ENCODE measurements at places on chromosomes 2 and 18.
A peak's percentile ranks its signal among the peaks of the same experiment; 100 is the strongest.

GRCh38 chr2:11949732-11950523 is 203.5 kb downstream of the LPIN1 start:
- DNase-seq, result no peak

DNA sequence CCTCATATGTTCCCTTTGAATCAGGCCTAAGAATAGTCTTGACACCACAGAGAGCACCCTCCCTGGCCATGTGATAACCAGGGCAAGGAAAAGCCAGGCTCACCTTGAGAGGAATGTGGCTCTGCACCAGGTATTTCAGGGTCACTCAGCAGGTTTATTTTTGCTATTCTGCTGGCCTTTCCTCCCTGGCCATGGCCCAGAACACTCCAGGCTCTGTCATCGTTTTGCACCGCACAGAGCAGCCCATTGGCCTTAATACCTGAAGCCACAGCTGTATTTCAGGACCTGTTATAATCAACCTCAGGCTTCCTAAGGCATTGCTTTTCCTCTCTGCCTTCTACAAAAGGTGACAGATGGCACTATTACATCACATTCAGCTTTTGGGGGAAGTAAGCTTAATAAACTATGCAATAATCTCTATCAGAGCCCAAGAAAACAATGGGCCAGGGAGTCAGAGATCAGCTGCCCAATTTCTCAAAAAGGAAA is 668.3 kb downstream of the IRS1 start:
- DNase-seq, result no peak

DNA sequence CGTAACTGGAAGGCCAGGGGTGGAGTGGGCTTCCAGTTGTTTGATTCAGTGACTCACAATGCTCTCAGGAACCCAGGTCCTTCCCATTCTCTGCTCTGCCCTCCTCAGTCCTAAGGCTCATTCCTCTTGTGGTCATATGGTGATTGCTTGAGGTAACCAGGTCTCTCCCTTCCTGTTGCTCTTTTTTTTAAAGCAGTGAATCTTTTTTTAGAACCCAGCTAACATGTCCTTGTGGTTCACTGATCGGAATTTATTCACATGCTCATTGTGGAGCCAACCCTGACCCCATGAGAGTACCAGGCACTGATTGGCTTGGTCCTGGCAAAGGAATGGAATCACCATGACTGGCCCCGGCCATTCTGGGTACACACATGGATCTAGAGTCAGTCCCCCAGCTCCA is 7.4 kb downstream of the THNSL2 start:
- DNase-seq, result no peak

- DNase-seq, result no peak
These were observed 323.9 kb downstream of the SMAD2 start for GRCh38 chr18:47606526-47606925.

DNA sequence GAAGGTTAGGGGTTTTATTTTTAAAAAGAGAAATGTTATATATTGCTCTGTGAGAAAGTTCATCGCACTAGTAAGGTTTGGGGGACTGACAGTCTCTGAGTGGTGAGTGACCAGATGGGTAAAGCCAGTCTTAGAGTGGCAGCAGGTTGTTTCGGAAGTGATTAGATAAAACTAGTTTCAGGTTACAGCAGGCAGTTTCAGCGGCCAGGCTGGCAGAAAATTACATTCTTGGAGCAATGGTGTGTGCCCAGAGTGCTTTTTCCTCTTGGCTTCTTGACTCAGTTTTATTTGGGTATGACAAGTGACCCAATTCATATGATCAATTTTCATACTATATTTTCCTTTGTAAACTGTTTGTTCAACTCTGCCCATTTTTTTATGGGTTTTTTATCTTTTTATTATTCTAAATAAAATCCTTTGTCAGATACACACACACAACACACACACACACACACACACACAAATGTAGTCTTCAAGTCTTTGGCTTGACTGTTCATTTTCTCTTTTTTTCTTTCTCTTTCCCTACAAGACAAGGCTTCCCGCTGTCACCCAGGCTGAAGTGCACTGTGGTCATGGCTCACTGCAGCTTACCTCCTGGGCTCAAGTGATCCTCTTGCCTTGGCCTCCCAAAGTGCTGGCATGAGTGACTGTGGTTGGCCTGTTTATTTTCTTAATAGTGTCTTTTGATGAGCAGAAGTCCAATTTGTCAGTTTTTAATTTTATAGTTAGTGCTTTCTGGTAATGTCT is 30.9 kb downstream of the RALBP1 start:
- no peak for DNase-seq

DNA sequence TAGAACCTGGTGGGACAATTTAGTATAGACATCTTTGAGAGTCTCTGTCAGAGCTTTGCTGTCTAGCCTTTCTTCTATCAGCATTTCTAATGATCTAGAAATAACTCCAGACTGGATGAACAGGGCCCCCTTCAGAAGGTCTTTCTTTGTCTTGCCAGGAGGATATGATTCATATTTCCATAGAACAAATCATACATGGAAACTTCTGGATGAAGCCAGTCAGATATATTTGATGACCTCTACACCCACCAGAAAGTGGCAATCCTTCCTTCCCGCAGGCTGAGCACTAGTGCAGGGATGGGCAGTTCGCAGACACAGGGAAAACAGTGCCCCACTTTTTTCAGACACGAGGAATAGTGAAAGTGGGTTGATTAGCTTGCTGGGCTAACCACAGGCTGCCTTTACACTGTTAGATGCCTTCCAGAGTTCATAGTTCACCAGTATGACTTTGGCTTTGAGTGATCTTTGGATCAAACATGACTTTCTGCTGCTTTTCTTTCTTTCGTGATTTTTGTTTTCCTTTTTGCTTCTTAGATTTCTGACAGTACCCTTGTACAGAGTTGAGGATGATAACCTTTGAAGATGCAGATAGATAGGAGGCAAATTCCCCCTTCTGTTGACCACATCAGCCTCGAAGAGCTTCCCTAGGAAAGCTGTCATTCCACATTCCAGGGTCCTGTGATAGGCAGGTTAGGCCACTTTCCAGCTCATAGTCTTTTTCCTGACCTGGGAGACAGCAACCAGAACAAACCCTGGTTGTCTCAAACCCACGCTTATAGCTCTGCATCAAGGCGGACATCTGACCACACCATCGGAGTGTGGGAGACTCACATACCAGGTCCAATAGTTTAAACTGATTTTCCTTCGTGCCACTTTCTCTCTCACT is 237.0 kb downstream of the ZNF407 start:
- DNase-seq, result no peak

DNA sequence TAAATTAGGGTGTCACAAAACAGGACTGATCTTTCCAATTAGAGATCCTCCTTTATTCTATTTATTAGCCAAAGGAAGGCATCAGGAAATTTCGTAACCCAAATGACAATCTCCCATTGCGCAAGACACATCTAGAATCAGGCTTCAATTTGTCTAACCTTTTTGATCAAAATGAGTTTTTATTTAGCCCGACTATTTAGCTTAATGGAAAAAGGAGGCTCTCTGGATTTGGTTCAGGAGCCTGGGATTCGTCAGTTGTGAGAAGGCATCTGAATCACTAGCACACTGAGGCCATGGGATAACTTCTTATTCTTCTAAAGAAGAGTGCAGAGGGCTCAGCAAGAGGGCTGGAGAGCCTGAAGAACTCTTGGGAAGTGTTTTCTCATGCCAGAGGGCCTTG is 332.1 kb upstream of the ETAA1 start:
- no peak for DNase-seq

GRCh38 chr2:234792621-234793022 is 159.2 kb upstream of the SH3BP4 start:
- no peak for DNase-seq

GRCh38 chr2:53640466-53640865 is 127.1 kb upstream of the CHAC2 start:
- DNase-seq, result no peak

- no peak for DNase-seq
These were observed 1398.0 kb upstream of the NXPH2 start for GRCh38 chr2:140178234-140178633.

- no peak for DNase-seq
These were observed 149.3 kb upstream of the HAAO start for GRCh38 chr2:42941633-42942176.

DNA sequence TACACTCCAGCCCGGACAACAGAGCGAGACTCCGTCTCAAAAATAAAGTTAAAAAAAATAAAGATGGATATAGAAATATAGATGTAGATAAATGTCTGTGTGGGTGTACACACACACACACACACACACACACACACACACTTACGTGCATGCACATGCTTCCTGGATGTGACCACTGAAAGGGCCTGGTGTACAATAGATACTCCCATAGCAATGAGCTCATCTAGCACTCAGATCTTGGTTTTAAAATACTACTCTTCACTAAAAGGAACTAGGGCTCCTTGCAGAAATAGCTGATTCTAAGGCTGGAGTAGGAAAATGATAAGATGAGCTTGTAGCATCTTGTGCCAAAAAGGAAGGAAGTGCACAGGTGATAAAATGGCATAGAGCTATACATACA is 39.1 kb downstream of the ROCK2 start:
- DNase-seq, result no peak

- DNase-seq, result no peak
These were observed 158.0 kb downstream of the LTBP1 start for GRCh38 chr2:33104726-33105125.

DNA sequence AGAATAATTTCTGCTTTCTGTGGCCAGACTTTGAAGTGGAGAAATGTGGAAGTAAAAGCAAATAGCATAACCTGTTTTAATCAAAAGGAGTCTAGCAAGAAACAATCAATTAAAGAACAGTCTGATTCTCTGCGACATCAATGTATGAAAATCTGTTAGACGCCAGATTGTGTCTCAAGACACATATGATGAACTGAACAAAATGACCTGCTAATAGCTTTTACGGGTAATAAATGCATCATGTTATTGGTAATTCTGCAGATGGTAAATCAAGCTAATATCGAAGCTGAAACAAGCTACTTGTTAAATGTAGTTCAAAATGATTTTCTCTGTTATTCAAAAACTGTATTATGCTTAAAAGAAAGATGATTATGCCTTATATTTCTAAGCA is 208.5 kb upstream of the FIGN start:
- no peak for DNase-seq

GRCh38 chr2:112701052-112701451 is 19.8 kb upstream of the NT5DC4 start:
- peak; percentile 47 for DNase-seq

- no peak for DNase-seq
These were observed 93.7 kb upstream of the MCFD2 start for GRCh38 chr2:47009253-47009767.

- no peak for DNase-seq
These were observed 62.5 kb downstream of the MEP1B start for GRCh38 chr18:32252141-32252860.

- peak; percentile 90 for DNase-seq
These were observed at the start of gene ACSL3 for GRCh38 chr2:222860740-222861410. ACSL3 (plus strand) TSS chr2:222861036; CDS start chr2:222908773, 47,737 bp downstream.

GRCh38 chr18:74399091-74399887 is 57.8 kb downstream of the DIPK1C start:
- DNase-seq, result no peak

DNA sequence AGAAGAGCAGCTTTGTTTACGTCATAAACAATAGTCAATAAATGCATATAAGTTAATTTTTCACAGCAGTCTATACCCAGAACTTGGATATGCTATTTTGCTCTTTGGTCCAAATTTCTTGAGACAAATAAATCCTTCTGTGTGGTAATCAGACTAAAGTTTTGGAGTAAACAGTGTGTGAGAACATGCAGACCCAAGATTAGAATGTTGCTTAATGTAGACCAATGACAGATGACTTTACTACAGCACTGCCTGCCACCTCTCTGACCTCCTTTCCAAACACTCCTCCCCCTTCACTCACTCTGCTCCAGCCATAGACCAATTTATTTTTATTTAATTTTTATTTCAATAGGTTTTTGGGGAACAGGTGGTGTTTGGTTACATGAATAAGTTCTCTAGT is 115.3 kb upstream of the TANK start:
- DNase-seq, result no peak
